Thyroid gland (tissue), 4 donors: ENCODE measurements at places on chromosomes 1 and 21.

- DNase-seq = no peak
Measured at GRCh38 chr1:76160225-76160624, 85.7 kb downstream of the ST6GALNAC3 start.

- DNase-seq = no peak
Measured at GRCh38 chr1:170296211-170296610, 150.5 kb downstream of the NTMT2 start.

DNA sequence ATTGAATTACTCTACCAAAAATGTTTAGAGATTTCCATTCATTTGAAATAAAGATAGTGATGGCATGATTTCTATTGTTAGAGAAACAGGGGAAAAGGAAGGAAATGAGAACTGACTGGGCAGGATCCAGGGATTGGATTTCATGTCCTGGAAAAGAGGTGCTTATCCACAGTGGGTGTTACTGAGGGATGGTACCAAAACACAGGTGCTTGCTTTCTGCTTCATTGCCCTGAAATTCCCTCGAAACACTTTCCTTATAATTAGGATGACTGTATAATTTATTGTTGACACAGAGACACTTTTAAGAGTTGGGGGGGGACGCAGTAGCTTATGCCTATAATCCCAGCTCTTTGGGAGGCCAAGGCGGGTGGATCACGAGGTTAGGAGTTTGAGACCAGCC, 185.0 kb upstream of the KCNK2 start:
- no peak for DNase-seq

DNA sequence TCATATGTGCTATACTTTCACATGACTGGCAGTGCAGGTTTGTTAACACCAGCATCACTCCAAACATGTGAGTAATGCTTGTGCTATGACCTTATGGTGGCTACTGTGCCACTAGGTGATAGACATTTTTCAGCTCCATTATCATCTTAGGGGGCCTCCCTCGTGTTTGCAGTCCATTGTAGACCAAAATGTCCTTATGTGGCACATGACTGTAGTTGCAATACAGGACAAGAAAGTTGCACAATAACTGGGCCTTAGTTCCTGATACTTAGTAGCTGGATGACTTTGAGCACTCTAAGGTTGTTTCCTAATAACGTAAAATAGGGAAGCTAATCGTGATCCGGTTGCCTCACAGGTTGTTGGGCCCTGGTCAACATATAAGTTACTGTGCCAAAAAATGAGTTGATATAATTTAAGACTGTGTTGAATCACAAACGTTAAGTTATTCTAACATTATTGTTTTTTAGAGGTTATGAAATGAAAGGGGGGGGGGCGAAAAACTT, 511 bp upstream of the SNX27 start:
- no peak for DNase-seq

DNA sequence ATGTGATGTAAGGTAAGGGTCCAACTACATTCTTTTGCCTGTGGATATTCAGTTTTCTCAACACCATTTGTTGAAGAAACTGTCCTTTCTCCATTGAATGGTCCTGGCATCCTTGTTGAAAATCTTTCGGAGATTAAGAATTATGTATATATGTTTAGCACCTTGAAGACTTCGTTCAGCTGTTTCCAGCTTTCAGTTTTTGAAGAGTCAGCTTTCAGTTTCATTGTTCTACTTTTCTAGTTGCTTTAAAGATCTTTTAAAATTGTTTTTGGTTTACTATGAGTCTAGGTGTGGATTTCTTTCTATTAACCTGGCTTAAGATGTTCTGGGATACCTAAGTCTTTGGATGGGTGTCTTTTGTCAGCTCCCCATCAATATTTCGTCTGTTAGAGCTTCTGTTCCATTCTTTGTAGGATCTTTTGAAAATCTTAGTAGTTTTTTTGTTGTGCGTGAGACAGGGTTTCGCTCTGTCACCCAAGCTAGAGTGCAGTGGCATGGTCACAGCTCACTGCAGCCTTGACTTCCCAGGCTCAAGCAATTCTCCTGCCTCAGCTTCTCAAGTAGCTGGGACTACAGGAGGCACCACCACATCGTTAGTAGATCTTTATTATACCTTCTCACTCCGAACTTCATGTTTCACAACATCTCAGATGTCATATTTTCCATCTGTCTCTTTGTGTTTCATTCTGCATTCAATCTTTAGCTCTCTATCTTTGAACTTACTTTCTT, 353.5 kb upstream of the B3GALT2 start:
- peak; percentile 66 for DNase-seq

DNA sequence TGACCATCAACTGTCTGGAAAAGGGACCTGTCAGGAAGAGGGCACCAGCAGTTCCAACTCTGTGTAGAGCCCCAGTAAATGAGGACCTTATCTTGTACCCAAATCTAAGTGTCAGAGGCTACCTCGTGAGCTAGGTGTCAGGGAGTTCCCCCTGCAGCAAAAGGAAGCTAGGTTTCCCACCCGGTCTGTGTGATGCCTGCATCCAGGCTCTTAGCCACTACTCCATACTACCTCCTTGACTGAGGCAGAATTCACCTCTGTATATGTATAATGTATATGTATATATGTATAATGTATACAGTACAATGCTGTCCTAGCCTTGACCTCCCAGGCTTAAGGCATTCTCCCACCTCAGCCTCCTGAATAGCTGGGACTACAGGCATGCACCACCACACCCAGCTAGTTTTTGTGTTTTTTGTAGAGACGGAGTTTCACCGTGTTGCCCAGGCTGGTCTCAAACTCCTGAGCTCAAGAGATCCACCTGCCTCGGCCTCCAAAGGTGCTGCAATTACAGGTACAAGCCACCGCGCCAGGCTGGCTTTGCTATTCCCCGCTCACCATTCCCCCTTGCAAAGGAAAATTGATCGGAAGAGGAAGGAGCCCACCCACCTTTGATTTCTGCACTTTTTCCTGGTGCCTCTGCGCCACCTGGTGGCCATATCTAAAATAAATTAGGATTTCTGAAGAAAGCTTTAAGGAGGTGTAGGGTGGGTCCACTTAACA, 15.7 kb upstream of the LUZP1 start:
- peak; percentile 20 for DNase-seq
